ENCODE measurements at places on chromosomes 2 and 18.

DNA sequence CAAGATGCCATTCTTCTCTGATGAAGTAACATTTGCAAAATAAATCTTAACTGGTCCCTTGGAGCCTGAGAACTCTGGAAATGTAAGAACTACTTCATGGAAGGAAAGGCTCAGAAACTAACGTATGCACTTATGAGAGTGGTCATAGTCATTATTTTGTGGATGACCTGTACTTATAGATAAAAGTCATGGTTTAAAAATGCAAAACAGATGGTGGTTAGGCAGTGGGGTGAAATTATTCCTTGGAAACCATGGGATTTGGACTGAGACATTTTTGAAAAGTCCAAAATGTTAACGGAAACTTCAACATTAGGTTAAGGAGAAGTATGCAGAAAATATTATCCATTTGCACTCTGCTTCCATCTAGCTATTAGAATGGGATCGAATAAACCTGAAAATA, 223.0 kb downstream of the ICOS start:
- no peak for DNase-seq

DNA sequence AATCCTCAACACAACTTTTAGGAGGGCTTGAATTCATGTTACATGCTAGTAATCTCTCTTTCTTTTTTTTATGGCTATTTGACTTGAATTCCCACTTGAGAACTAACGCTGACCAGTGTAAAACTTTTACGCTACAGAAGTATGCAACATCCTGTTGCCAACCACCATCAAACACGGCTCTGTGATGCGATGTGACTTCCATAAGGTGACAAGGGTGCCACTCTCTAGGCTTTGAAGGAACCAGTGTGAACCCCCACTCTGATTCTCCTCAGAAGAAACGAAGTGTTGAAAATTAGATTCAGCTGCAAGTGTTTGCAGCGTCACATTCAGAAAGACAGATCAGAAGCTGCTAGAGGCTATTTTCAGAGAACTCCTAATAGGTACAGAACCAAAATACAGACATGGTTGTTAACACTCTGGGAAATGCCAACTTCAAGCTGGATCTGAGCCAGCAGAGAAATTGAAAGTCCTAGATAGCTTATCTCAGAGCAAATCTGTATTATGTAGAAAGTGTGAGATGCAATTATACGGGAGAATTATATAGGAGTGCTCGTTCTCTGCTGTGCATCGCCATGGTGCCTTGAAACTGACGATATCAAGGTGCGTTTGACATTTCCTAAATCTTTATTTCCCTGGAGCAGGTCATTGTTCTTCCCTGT, 271.2 kb downstream of the LPIN1 start:
- DNase-seq: no peak

DNA sequence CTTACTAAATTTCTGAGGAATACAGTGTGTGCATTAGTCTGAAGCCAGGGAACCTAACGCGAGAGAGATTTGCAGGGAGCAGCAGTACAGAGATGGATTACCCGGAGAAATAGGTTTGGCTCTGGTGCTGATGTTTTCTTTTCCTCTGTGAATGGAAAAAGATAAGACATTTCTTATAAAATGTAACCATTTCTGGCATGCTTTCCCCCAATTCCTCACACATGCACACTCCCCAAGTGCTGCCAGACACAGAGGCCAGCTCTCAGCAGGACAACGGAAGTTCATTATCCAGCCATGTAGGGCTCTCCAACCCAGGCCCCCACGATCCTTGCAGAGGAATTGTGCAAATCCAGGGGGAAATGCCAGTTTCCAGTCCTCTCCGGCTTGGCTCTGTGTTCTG, 224.5 kb upstream of the MGAT5 start:
- DNase-seq: no peak

DNA sequence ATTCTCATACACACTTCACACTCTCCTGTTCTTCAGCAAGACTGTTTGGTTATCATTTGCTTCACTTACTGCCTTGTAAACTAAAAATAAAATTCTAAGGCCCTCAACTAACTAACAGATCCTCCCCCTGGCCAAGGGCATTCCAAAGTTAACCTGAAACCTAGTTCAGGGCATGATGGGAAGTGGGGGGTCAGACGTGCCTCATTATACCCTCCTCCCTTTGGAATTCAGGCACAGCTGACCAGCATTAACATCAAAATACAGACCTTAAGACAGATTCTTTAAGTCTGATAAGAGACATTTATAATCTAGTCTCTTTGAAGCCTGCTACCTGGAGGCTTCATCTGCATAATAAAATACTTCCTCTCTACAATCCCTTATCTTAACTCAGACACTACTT, 221.0 kb downstream of the NOL4 start:
- no peak for DNase-seq

GRCh38 chr2:110993557-110994231, 127.0 kb upstream of the BCL2L11 start:
- peak; percentile 14 for DNase-seq

DNA sequence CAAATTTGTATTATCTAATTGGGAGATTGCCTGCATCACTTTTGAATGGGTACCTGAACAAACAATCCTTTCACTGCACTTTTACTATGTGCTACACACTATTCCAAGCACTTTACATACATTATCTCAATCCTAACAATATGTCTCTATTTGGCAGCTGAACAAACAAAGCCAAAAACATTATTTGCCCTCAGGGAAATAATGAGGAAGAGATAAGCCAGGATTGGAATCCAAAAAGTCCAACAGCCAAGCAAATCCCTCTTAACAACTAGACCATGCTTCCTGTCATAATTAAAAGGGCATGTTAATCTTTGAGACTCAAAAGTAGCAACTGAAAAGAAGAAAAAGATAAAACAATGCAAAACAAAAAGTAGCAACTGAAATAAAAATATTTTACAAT, 32.1 kb downstream of the RPRD1A start:
- no peak for DNase-seq

DNA sequence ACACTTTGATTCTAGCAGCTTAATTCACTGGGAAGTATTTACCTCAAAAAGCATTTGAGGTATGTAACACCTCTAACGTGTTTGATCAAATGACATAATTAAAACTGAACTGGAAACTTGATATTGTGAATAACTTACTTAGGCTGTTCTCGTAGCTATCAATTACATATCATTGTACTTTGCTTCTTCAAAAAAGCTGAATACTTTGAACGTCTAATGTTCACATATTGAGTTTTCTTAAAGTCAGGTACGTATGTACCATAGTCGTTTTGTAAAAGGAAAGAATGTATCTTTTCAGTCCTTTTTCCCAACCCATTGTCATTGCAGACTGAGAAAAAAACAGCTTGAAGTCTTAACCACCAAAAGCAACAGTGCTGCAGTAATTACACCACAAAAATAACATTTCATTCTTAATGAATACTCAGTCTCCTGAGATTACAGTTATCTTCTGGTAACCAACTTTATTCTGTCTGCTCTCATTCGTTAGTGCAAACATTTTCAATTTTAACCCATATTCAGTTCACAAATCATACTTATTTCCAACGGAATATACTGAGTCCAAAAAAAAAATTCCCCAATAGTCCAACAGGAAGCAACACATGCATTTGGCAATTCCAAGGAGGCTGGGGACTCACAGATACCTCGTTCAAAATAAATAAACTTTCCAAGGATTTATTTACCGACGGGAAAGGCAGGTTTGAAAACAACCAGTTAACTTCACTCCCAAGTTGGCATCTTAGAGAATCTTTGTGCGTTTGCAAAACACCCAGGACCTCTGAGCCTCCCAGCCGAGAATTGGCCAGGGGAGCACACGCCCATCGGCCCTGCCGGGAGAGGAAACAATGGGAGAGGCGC, 1.1 kb downstream of the CHN1 start:
- DNase-seq: no peak

DNA sequence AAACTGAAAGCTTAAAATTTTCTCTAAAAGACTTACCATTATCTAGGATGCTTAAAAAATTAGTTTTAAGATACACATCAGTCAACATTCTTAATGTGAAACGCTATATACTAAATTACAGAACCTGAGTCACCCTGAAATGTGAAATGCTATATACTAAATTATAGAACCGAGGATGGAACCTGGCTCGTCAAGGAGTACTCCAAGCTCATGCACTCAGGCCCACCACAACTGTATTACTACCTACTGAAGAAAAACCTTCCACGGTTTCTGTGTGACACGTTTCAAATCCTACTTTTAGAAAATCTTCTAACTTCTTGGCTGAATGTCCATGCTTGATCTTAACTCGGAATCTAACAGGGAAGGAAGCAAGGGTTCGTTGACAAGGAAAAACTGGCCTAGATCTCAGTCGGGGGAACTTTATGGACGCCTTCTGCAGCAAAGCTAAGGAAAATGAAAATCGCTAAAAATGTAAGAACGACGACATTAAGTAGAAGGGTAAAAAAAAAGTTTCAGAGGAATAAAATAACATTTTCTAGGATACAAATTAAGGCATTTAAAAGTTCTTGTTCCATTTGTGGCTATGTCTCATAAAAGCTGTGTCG, 1.4 kb downstream of the PRKD3 start:
- DNase-seq: no peak

- no peak for DNase-seq
Measured at GRCh38 chr2:33167622-33168245, 221.0 kb downstream of the LTBP1 start.

DNA sequence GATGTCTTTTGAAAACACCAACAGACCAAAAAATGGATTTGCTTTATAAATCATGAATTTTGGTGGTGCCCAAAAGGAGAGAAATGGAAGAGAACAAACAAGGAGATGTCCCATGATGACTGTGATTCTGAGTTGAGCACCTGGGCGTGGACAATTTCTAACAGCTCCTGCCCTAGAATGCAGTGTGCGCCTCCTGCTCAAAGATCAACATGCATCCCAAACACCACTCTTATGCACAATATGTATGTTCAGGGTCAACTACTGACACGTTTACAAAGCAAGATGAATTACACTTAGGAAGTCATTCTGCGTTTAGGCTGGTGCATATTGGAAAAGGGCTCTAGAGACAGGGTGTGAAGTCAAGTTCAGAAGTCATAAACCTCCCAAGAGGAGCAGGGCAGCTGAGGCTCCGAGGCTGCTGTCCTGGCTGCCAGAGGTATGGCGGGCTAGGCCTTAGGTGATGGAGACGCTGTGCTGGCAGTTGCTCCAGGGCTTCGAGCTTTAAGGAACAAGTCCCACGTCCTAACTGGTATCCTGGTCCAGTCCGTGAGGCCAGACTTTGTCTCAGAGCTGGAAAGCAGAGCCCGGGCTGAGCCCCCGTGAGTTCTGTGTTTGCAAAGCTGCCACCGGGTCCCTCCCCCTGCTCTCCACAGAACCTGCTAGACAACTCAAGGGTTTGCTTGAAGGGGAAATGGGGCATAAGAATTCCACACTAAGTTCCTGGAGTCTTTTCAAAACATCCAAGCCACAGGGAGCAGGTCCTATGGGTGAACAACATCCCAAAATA, 74.0 kb downstream of the ZNF516 start:
- no peak for DNase-seq

DNA sequence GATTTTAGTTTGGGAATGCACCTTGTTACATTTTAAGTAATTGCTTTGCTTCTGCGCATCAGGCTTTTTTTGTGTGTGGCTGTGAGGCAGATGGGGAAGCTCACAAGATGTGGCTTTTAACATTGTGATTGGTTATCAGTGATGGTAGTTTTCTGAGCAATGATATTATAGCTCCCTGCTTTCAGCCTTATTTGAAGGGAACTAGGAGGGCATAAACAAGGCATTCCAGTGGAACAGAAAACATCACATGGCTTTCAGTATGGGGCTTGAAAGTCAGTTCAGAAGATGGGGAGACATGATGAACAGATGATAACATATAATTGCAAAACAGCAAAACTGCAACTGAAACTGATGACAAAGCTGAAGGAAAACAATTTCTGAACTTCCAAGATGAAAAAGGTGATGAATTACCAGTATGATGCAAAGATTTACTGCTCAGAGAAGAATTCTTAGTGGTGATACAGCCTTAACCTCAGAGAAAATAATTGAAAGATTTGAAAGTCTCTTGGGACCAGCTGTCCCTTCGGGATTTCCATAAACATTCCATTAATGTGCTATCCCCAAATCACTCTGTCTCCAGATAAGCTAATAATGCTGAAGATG, 439.7 kb downstream of the RND3 start:
- no peak for DNase-seq

GRCh38 chr2:160889439-160890170, 270.6 kb upstream of the TANK start:
- DNase-seq: no peak

DNA sequence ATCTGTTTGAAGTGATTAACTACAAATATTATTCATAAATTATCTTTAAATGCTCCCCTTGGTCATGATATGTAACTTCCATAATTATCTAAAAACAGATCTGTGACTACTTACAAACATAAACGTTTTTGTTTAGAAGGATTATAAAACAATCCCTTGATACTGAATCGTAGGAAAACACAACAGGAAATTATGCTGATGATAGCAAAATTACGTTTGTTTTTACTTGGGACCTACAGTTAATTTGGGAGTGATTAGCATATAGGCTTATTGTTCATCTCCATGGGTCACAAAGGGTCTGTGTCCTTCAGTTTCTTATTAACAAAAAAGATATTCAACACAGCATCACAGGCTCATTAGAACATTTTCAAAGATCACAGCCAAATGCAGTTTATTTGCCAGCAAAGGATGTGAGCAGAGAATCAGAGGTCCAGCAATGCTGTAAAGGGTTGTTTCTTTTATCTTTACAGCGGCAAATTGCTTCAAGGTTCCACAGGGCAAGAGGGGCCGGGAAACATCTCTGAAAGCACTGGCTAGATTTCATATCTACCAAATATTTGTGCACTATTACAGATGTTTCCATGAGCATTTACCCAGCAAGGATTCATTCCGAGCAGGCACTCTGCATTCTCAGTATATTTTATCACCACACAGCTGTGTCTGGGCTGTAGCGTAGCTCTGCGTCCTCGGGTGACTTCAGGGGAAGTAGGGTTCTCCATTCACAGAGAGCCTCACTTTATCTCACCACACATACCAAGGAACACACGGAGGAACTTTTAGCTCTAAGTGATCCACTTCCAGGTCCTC, 4.1 kb downstream of the CCDC195 start:
- no peak for DNase-seq

- DNase-seq: no peak
Measured at GRCh38 chr2:102010902-102011301, 19.1 kb downstream of the IL1R2 start.

- no peak for DNase-seq
Measured at GRCh38 chr18:3704556-3705344, 254.8 kb downstream of the TGIF1 start.

Data from CD4-positive, alpha-beta T cell treated with Interleukin-4 for 1 hour (primary cell).